ENCODE measurements at places on chromosomes 16 and 17.

- no peak for DNase-seq
Observed at GRCh38 chr16:30700491-30700890, 1.5 kb downstream of the SRCAP start.

DNA sequence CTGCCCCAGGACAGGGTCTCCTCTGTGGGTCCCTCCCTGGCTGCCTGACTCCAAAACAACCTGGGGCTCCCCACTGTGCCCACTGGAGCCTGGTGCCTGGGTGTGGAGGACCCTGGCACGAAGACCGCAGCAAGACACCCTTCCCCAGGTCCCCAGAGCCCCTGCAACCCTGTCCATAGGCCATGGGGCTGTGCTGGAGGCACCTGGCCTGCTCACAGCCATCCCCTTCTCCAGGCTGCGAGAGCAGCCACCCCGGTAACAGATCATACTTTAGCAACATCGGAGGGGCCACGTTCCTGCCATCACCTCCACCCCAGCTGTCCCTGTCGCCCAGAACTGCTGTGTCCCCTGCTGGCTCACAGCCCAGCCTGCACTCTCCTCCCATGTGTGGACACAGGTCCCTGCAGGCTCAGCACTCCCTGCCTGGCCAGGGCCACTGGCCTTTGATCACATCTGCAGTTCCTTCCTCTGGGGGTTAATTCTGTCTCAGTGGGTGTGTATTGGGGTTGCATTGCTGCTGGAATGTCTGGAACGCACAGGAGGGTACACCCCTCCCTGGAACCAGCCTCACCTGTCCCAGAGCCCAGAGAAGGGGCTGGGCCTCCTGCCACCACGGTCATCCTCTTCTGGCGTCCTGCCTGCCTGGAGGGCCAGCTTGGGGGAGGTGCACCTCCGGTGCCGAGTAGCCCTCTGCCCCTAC, 12.2 kb downstream of the PPL start:
- DNase-seq: no peak

- peak; percentile 37 for DNase-seq
Observed at GRCh38 chr17:78263063-78263735, 31.8 kb downstream of the TMEM235 start.

- DNase-seq: peak; percentile 60
Observed at GRCh38 chr16:85686912-85687591, 1.7 kb downstream of the GINS2 start.
